Stimulated activated CD8-positive, alpha-beta memory T cell treated with anti-CD3 and anti-CD28 coated beads, Interleukin-2, amount 100 ng/mL, for 1 hour (primary cell): ENCODE measurements at places on chromosomes 6 and 20.

GRCh38 chr6:144935181-144935580 lies 650.0 kb downstream of the UTRN start:
- DNase-seq: no peak

- no peak for DNase-seq
Observed at GRCh38 chr20:64108731-64109681, 1.6 kb upstream of the NPBWR2 start.

GRCh38 chr6:28810659-28811053 lies 113.1 kb downstream of the TRIM27 start:
- no peak for DNase-seq

- no peak for DNase-seq
Observed at GRCh38 chr6:43304361-43304760, 4.3 kb downstream of the CRIP3 start.

- no peak for DNase-seq
Observed at GRCh38 chr6:39086711-39087110, 28.3 kb downstream of the SAYSD1 start.
